Mucosa of gallbladder (tissue), 1 donor: ENCODE measurements at places on chromosomes 12 and 14. TPM values are rescaled to one million over a fixed set of nuclear protein-coding genes. Genes with fewer than 3 reads are reported as not detected.

DNA sequence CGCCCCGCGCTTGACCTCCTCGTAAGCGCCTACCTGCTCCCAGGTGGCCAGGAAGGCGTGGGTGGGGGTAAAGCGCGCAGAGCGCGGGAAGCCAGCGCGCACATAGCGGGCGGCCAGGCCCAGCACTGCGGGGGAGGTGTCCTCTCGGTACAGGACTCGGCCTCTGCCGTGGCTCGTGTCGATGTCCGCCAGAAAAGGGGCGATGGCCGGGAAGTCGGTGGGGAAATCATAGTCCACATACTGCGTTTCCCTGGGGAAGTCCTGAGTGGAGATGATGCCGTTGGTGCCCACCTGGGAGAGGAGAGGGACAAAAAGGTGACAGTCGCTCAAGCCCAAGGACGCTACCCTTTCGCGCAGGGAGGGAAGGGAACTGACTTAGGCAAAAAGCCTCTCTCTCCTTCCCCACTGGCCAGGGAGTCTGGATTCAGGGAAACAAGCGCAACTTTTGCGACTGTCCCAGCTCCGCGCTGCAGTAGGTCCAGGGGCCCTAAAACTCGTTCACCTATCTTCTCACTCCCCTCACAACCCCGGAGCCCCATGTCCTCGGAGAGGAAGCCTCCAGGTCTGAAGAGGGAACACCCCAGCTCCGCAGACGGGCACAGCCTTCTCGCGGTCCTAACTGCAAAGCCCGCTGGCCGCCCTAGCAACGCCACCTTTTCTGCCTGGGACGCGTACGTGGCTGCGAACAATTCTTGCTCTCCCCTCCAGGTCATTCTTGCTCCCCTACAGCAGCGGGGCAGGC is 815 bp downstream of the NID2 start:
- no peak for DNase-seq

GRCh38 chr14:90546767-90547166 is 149.9 kb downstream of the CALM1 start:
- no peak for DNase-seq

- DNase-seq: no peak
Observed at GRCh38 chr14:69137843-69138535, 14.9 kb downstream of the DCAF5 start.

YEATS4 gene
- 12.7 TPM for total RNA-seq

- peak; percentile 23 for DNase-seq
Observed at GRCh38 chr14:90426663-90427062, 29.8 kb downstream of the CALM1 start.

DNA sequence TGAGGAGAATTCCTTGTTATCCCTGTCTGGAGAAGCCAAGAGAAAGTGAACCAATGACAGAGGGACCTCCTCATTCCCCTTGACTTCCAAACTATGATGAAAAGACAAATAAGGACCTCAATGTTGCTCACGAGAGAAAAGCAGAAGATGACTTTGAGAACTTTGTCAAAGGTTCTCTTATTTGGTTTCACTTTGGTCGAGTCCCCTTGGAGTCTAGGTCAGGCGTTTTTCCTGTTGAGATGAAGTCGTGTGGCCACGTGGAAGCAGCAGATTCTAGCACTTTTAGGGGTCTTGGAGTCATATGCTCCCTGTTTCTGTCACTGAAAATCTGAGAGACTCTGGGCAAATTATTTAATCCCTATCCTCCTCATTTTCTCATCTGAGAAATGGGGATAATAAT is 33.8 kb upstream of the COL2A1 start:
- DNase-seq: no peak

- no peak for DNase-seq
Observed at GRCh38 chr12:82359115-82359478, 768 bp downstream of the METTL25 start.

- DNase-seq: no peak
Observed at GRCh38 chr12:113926788-113927187, 39.3 kb downstream of the RBM19 start.

FANCM gene
- 4.5 TPM for total RNA-seq

DNA sequence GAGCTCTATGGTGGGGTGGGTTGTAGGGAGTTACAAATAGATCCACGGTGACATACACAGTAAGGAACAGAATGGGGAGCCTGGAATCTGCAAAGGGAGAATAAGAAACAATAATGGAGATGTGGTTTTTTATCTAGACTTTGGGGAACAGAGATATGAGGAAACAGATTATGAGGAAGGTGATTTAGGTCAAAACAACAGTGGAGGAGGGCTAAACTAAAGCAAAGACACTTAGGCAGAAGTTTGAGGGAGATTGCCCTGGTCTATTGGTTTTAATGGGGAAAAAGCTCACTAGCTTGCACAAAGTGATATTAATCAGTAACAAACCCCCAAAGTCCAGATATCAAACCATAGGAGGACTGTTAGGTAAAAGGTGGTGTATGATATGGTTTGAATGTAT is 144.5 kb upstream of the DYRK2 start:
- no peak for DNase-seq

RAD51AP1 gene
- 1.1 TPM for total RNA-seq

DNA sequence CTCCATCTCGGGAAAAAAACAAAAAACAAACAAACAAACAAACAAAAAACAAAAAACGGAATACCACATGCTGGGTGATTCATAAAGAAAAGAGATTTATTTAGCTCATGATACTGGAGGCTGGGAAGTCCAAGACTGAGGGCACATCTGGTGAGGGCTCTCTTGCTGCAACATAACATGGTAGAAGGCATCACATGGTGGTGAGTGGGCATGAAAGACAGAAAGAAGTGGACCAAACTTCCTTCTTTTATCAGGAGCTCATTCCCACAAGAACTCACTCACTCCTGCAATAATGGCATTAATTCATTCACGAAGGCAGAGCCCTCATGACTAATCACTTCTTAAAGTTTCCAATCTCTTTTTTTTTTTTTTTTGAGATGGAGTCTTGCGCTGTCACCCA is 8.0 kb upstream of the LGMN start:
- DNase-seq: no peak

DNA sequence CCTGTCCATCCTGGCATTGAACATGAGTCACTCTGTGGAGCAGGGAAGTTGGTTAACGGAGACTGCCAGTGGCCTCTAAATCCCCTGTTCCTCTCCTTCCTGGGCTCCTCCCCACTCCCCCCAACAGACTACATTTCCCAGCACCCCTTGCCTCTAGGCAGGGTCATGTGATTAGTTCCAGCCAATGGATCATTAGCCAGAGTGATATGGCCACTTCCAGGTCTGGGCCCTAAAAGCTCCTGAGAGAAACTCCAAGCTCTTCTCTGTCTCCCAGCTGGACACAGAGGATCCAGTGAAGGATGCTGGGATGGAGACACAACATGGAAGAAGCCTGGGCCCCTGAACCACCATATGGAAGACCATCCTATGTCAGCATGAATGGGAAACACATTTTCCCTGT is 54.4 kb upstream of the RFLNA start:
- DNase-seq: no peak
